ENCODE measurements at places on chromosomes 2 and 18.

GRCh38 chr2:106596844-106597243 is 109.7 kb downstream of the CD8B2 start:
- no peak for DNase-seq

DNA sequence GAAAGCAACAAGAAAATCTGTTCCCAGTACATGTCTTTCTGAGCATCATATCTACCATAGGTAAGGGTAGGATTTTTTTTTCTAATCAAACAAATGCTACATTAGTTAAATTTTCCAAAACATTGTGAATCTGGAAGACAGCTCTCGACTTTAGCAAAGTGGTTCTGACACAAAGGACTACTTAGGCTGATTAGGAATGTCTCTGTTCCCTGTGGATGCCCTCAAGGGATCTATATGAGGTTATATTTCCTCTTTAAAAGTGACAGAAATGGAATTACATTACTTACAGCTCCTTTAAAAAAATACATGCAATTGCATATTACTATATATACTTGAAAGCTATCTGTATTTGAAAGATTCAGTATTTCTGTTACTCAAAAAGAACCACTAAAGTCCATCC is 15.4 kb downstream of the NYAP2 start:
- DNase-seq, result no peak

DNA sequence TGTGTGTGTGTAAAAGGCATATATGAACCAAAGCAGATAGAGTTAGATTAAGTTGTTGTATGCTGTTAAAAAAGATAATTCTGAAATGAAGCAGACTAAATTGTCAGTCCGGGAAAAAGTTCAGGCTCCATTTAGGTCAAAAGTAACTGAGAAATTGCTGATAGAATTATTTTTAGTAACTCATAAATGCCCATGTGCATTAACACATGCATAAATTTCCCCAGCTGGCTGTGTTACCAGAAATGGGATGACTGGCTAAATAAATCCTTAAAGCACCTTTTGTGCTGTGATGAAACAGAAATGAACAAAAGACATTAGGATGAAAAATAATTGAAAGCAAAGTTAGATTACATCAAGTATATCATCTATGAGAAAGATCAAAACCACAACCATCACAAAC is 111.3 kb downstream of the NYAP2 start:
- no peak for DNase-seq

GRCh38 chr18:12973562-12974213 is 17.5 kb upstream of the CEP192 start:
- no peak for DNase-seq

DNA sequence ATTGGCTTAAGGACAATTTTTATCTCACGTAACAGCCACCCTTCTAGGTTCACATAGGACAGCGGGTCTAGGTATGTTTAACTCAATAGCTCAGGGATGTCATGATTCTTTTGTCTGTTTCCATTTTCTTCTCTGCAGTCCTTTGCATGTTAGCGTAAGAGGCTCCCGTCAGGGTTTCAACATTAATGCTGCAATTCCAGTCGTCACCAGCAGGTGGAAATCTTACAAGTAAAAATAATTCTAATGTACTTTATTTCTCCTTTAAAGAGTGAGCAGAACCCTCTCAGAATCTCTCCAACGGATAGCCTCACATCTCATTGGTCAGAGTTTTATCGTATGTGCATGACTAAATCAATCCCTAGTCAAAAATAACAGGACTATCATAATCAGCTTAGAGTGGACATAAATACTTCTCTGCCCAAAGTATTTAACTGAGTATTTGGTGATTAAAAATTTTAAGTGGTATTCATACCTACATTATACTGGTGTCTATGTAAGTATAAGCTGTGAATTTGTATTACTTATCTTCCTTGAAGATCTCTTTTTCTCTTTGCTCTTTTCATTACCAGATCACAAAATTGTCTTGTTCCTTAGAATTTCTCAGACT is 487.2 kb upstream of the GCFC2 start:
- peak; percentile 9 for DNase-seq

All from NCI-H2107 (cell line).